ENCODE measurements at places on chromosomes 6 and 20. TPM values are rescaled to one million over a fixed set of nuclear protein-coding genes. Genes with fewer than 3 reads are reported as not detected.
A peak's percentile ranks its signal among the peaks of the same experiment; 100 is the strongest.

MYLK2 gene
- 0.04 TPM for polyA plus RNA-seq

POLR1C gene
- polyA plus RNA-seq, result 62.6 TPM

ELOVL4 gene
- not detected for polyA plus RNA-seq

RPP40 gene
- polyA plus RNA-seq, result 18.0 TPM

BCL2L1 gene
- 258 TPM for polyA plus RNA-seq

JPH2 gene
- polyA plus RNA-seq, result 0.42 TPM

OPN5 gene
- not detected for polyA plus RNA-seq

FUT9 gene
- polyA plus RNA-seq, result 0.01 TPM

CCN6 gene
- 0.10 TPM for polyA plus RNA-seq

- DNase-seq, result no peak
Measured at GRCh38 chr20:40006168-40006860, 682.7 kb downstream of the MAFB start.

GRCh38 chr6:88119769-88120168, 46.4 kb downstream of the CNR1 start:
- peak; percentile 4 for DNase-seq

DNA sequence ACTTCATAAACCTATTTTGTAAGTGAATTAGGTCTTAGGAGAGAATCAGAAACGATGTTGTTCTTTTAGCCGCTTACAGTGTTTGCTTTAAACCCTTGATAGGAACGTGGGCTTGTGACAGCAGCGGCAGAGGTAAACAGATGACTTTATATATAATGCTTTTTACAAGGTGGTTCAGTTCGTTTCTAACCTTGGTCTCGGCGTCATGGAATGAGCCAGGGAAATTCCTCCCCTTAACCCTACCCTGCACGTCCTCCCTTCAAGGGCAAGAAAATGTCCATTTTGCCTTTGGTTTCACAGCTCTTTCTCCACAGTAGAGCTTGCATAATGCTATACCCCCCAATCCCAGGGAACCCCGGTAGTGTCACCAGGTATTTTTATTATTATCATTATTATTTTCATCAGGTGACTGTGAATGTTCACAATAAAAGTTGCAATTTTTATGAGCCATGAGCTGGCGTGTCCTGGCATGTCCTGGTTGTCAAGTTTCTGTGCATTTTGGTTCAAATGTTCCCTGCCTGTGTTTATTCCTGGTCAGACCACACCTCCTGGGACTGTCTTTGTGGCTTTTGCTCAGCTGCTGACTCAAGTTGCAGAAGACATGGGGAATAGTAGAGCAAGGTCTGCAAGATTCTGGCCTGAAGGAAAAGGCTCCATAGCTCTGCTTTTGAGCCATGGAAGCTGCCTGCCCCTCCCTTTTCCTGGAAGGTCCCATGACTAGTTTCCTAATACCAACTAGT, 112.8 kb upstream of the BMP2 start:
- DNase-seq, result no peak

GRCh38 chr6:163243083-163243482, 171.4 kb upstream of the QKI start:
- no peak for DNase-seq

DNA sequence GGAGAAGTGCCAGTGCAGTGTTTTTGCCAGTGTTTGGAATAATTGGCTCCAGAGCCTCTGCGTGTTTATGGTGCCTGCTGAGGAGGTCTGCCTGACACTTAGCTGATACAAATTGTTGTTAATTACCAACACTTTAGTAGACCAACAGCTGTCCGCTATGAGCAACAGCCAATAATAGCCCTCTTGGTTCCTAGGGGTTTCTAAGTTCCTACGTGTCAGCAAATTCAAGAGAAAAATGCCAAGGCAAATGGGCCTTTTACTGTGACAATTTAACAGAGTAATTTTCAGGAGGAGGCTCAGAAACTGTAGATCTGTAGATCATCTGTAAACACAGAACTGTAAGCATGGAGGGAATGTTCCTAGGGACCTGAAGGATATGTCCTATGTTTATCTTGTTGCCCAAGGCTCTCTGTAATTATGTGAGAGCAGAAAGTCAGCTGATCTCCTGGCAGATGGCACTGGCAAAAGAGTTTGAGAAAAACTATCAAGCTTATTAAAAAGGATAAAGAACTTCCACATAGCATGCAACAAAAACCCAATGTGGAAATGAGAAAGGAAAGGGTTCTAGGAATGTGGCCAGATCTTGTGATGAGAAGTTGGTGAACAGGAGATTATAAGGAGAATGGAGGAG, 157.7 kb downstream of the GJA1 start:
- DNase-seq, result no peak

- DNase-seq, result no peak
Measured at GRCh38 chr20:51187261-51187660, 164.4 kb upstream of the KCNG1 start.

DNA sequence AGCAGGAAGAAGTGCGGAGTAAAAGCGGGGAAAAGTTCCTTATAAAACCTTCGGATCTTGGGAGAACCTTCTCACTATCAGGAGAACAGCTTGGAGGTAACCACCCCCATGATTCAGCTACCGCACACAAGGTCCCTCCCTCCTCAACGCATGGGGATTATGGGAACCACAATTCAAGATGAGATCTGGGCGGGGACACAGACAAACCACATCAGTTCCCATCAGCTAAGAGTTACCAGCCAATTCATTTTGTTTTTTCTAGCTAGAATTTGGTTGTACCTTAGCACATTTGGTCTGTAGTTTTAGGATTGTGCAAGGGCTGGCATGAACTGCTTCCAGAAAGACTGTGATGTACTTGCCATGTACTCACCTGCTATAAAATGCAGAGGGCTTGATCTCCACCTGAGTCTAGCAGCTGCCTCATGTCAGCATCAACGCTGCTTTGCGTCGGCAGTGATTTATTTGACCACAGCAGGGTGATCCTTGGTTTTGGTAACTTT, 94.7 kb upstream of the SLC2A12 start:
- no peak for DNase-seq

DNA sequence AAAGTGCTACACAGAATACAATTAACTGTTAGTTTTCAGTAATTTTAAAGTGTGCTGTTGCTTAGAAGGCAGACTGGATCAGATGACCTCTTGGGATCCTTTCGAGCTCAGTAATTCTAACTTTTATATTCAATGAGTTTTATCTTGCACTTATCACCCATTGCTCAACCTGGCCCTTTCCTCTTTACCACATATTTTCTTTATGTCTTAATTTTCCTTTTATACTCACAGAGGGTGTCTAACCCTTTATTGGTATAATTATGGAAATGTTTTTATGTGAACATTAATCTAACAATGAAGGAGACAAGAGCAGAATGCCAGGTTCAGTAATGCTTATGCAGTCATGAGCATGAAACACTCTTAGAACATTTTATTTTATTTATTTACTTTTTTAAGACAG, 39.7 kb upstream of the CARMIL1 start:
- no peak for DNase-seq

DNA sequence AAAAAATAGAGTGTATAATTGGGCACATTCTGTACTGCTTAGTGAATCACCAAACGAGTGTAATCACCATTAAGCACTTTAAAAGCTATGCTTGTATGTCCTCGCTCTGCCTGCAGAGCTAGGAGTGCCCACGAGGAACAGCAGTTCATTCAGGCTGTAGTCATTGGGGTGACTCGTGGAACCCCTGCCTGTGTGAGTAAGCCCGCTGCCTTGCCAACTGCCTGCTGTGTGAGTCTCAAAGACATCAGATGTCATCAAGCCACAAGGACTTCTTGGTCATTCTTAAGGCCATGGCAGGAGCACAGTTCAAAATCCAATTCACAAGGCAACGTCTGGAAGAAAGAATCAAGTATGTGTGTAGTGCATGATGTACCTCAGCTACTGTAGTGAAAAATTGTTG, 60.4 kb downstream of the FOXO3 start:
- DNase-seq, result no peak

DNA sequence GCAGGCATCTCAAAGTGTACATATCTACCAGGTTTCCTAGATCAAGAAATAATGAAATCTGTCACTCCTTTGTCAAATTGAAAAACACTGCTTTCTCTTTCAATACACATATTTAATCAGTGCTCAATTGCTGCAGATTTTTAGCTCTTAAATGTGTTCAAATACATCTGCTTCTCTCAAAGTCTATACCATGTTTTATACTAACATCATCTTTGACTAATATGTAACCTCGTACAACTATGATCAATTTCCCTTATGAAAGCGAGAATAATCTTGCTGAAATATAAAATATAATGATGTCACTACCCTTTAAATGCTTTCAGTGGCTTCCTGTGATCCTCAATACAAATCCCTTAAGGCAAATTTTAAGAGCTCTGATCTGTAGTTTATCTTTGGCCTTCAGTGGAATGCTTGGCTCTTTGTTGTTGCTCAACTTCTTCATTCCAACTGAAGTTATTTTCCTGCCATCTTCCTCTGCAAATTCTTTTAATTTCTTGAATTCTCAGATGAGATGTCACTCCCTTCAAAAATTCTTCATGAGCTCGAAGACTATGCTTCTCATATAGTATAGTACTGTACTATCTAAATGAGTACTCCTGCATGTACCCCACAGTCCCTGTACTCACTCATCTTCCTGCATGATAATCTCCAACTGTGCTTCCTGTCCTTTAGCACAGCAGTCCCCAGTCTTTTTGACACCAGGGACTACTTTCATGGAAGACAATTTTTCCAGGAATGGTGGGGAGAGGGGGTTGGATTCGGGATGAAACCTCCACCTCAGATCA, 545.1 kb upstream of the GJE1 start:
- DNase-seq, result no peak

- peak; percentile 72 for DNase-seq
Measured at GRCh38 chr6:16130932-16131387, 2.1 kb downstream of the MYLIP start.

GRCh38 chr6:161487694-161488093, 213.8 kb upstream of the AGPAT4 start:
- DNase-seq, result no peak

GRCh38 chr20:38835792-38836191, 30.3 kb downstream of the PPP1R16B start:
- no peak for DNase-seq

GRCh38 chr20:50690650-50691572, at the start of gene RIPOR3:
Gene RIPOR3, minus strand, starts transcription at chr20:50691542. Its CDS starts 414 bp downstream, at chr20:50691128.
- no peak for DNase-seq

GRCh38 chr6:18219591-18219990, 44.7 kb downstream of the DEK start:
- no peak for DNase-seq

DNA sequence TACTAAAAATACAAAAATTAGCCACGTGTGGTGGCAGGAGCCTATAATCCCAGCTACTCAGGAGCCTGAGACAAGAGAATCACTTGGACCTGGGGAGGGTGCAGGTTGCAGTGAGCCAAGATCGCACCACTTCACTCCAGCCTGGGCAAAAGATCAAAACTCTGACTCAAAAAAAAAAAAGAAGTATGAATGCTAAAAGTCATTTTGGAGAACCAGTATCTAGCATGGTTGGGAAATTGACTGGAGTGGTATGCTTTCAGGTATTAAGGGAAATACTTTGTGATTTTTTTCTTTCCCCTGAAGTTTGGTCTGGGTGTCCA, 30.1 kb downstream of the PCMT1 start:
- DNase-seq, result no peak

DNA sequence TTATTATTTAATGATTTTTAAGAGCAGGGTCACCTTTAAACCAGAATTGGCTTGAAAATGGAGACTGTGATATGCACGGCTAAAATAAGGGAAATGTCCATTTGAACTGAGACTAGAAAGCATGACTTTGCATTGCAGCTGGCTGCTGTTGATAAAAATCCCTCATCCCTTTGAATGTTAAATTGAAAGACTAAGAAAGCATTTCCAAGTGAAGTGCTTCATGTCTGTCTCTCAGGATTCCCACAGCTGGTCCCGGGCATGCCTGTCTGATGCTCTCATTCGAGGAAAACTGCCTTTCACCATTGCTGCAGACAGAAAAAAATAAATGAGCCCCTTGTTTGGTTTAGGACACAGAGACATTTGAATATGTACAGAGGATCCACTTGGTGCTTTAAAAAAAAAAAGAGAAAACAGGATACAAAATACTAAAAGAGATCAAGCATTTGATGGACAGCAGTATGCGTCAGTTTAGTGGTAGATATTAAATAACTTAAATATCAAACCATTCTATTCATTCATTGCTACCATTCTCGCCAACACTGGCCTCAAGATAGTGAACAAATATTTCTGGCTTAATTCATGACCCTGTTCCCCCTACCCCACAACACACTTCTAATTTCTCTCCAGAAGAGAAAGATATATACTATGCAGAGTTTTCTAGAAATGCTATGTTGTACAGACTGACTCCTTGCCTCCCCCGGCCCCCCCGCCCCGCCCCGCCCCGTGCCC, 55.0 kb downstream of the TBC1D7 start:
- no peak for DNase-seq

DNA sequence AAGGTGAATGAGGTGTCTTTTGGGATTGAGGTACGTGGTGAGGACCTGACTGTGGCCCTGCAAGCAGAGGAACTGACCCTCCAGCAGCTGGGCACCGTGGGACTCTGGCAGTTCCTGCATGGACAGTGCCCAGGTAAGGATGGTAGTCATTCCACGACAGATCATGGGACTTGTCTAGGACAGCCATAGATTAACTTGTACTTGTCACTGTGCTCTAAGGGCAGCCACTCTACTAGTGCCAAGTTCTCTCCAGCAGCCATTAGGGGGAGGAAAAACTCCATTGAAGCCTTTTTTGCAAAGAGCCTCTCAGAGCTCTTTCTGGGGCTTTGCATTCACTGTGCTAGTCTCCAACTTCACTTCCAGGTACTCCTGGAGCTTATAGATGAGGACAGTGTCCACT, 20.4 kb downstream of the TAF11 start:
- peak; percentile 10 for DNase-seq

DNA sequence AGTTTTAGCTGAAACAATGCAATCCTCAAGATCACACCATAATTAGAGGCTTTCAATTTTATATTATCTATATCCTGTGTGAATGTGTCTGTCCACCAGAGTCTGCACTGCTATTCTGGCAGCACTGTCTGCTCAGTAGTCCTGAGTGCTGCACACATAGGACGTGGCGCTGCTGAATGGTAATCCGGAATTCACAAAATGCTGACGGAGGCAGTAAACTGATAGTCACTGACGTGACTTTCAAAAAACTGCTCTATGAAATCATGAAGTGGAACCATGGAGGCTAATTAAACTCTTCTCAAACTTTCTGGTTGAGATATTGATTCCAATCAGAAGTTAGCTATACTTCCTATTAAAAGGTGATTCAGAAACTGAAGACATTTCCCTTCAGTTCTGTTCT, 190.8 kb upstream of the NOX3 start:
- DNase-seq, result no peak

DNA sequence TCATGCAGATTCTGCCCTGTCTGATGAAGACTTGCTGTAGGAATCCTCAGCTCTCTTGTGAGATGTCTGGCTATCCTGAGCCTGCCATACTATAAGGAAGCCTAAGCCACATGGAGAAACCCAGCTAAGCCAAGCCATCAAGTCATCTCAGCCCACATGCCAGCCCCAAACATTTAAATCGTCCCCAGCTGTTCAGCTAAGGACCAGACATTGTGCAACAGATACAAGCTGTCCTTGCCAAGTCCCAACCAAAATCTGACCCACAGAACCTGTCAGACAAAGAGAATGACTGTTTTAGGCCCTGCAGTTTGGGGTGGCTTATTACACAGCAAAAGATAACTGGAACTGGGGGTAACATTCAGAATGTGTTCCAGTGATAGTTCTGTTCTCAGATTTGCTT, 36.8 kb upstream of the FOXC1 start:
- no peak for DNase-seq
